COR-L47 (cell line): ENCODE measurements at places on chromosomes 12 and 14.

DNA sequence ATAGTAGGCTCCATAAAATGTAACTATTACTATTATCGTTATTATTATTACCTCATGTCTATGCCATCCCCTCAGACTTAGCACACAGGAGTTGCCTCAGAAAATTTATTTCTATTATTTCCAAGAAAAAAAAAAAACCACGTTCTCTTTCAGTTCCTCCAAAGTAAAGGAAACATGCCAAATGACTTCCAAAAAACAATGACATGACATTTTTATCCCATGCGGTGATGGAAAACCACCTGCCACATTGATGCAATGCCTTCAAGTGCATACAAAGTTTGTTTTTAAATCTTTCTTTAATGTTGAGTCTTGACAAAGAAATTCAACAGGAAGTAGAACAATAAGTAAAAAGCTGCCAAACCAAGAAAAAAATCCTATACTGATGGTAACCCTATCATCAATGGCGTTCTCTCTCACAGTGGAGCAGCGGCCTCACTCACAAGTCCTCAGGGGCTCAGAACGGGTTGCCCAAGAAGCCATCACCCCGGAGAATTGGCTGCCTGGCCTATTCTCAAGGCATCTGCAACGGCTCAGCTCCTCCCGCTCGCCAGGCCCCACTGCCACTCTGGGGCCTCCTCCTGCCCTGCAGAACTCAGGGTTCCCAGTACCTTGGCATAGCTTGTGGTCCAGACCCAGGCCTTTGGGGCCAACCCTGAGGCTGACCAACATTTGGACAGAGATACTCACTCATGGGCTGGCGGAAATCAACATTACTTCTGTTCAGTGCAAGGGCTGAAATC, 51.9 kb downstream of the SERPINA3 start:
- DNase-seq = no peak

- DNase-seq = no peak
Measured at GRCh38 chr14:57833323-57833722, 32.6 kb downstream of the SLC35F4 start.

DNA sequence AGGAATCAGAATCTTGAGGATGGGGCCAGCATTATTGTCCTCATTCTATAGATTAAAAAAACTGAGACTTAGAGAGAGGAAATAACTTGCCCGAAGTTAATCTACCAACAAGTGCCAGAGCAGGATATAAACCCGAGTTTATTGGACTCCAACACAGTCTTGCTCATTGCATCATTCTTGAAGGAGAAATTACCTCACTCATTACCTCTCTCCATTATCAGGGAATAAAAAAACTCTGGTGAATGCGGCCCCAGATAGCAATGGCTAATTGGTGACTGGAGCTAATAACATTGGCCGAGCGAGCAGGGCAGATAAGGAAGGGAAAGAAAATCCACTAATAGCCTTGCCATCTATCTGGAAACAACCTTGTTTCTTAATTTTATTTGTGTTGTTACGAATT, 24.7 kb upstream of the TMED10 start:
- no peak for DNase-seq

DNA sequence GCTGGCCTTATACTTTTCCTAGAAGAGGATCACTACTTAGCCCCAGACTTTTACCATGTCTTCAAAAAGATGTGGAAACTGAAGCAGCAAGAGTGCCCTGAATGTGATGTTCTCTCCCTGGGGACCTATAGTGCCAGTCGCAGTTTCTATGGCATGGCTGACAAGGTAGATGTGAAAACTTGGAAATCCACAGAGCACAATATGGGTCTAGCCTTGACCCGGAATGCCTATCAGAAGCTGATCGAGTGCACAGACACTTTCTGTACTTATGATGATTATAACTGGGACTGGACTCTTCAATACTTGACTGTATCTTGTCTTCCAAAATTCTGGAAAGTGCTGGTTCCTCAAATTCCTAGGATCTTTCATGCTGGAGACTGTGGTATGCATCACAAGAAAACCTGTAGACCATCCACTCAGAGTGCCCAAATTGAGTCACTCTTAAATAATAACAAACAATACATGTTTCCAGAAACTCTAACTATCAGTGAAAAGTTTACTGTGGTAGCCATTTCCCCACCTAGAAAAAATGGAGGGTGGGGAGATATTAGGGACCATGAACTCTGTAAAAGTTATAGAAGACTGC, 1.5 kb downstream of the MGAT2 start:
- DNase-seq = no peak

GRCh38 chr14:102209224-102209966, 69.7 kb downstream of the WDR20 start:
- DNase-seq = no peak

DNA sequence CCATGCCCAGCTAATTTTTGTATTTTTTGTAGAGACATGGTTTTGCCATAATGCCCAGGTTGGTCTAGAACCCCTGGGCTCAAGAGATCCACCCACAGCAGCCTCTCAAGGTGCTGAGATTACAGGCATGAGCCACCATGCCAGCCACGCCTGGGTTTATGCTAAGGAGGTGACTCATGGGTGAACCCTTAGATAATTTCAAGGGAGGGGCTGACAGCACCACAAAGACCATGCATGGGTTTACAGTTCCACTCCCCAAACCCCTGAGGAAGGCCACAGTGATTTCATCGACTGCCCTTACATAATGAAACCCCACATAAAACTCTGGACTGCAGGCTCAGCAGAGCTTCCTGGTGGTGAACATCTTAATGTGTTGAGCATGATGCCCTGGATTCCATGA, 33.7 kb downstream of the TMEM132D start:
- no peak for DNase-seq

- DNase-seq = no peak
Measured at GRCh38 chr12:106629797-106630659, 47.2 kb downstream of the RFX4 start.

DNA sequence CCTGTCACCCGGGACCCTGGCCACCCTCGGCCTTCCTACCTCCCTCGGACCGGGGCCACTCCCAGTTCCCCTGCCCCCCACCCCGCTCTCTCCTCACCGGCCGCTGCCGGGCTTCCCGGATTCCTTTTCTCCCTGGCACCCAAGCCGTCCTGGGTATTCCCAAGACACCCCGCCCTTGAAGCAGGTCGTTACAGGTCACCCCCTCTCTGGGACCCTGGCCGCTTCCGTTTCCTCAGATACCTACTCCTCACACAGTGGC, 493 bp downstream of the NUMB start:
- DNase-seq = no peak

- no peak for DNase-seq
Measured at GRCh38 chr14:99980299-99980698, 84.9 kb upstream of the EVL start.

GRCh38 chr12:2735432-2735831, 59.3 kb upstream of the FKBP4 start:
- DNase-seq = no peak
